ENCODE measurements at places on chromosomes 4 and X.

DNA sequence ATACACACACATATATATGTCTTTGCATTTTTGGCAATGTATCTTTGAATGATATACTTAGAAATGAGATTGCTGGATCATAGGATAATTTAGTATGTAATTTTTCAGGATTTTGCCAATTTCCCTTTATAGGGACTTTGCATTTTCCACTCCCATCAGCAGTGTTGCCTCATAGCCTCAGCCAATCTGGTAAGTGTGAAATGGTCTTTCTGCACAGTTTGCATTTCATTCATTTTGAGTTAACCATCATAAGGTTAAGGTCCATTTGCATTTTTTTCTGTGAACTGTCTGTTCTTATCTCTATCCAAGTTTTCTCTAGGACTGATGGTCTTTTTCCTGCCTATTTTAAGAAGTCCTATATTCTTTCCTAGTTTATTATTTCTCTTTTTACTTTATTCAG is 474.8 kb downstream of the ZNF674 start:
- no peak for DNase-seq

- no peak for DNase-seq
Measured at GRCh38 chr4:21778702-21779101, 169.9 kb downstream of the KCNIP4 start.

DNA sequence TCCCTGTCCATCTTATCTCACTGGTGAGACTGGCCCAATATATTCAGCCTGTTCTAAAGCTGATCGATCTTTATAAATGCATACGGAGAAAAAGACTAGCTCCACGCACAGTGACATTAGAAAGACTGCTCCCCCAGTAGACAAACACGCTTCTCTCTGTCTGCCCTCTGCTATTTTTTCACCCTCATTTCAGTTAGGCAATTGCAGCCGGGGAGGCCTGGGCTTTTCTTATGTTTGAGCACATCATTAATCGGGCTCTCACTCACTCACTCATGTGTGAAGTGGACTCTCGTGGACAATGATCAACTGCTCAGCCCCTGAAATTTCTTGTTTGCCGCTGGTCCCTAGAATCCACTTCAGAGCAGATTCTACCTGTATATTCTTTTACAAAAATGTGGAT is 824.7 kb upstream of the TENM3 start:
- DNase-seq, result no peak

DNA sequence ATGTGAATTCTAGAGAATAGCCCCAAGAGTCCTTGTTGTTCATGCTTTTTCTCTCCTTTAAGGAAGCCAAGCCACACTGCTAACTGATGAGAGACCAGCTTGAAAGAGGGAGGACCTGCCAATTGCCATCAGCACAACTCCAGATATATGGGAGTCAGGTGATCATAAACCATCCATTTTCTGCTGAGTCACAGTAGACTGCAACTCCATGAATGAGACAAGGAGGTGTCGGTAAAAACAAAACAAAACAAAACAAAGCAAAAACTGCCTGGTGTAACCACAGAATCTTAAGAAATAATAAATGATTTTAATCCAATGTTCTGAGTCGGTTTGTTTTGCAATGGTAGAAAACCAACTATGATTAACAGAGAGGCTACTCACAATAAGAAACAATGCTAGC is 837.3 kb downstream of the PCDH7 start:
- DNase-seq, result no peak

GRCh38 chrX:40872351-40872750 is 137.0 kb upstream of the MED14 start:
- DNase-seq, result no peak

DNA sequence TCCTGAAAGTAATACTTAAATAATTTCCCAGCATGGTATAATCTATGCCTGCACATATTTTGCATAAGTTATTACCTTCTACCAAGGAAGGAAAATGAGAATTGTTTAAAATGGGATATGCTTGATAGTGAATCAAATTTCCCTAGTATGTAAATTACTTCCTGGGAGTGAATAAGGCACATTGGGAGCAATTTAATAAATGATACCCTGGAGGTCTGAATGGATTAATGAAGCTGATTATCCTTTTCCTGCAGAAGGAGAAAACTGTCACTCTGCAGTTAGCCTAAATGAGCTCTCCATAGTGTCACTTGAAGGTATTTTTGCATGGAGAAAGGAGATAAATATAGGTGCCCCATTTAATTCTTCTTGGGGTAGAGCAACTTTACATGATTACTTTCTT is 2212.0 kb downstream of the PCDH7 start:
- DNase-seq, result no peak

DNA sequence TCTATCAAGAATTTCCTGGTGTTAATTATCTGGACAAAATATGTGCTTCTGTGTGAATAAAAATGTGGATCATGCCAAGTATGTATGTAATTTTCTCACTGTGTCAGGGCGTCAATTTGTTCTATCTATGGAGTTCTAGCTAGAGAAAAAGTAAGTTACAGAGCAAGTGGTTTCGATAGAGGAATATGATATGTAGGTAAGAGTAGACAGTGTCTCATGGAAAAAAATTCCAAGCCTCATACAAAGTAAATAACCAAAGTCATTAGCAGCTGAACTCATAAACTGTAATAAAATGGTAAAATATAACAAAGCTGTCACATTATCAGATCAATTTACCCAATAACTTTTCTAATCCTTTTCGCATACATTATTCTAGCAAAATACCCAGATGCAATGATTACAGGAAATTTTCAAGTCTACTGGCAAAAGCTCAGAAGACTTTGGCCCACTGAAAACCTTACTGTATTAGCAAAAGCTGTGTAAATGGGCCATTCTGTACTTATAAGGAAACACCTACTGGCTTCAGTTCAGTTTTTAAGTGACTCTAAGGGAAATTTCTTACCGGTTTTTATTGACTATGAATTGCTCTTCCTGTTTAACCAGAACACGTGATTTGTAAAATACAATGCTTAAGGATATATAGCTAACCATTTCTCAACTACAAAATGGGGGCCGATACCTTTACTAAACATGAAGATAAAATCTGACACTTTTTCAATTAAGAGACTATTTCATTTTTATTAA is 121.0 kb upstream of the ARSJ start:
- no peak for DNase-seq

- DNase-seq, result no peak
Measured at GRCh38 chrX:9184211-9184610, 150.3 kb upstream of the FAM9B start.

DNA sequence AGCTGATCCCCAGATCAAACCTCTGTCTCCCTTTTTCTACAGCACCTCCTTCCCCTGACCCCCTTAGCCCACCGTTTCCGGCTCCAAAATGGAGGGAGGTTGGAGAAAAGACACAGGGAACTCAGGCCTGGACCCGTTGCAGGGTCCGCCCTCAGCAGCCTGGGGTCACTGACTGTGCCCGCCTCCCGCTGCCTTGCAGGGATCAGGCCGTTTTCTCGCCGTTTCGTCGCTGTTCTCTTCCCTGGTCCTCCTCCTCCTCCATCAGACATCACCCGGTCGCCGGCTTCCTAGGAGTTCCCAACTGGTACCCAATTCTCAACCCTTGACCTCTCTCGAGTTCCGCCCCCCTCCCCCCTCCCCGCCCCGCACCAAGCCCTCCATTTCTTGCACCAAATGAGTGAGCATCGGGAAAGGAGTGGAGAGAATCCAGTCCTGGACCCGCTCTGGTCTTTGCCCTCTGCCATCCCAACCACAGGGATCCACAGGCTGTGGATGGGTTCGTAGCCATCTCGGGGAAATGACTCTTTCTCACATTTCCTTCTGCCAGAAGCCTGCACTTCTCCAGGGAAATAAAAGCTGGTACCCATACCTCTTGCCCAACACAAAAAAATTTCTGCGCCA is 493 bp downstream of the TCEAL5 start:
- no peak for DNase-seq

All from iPS-NIHi11 (cell line).